ENCODE measurements at places on chromosomes 5 and 9.

- no peak for DNase-seq
Measured at GRCh38 chr9:99464568-99464967, 242.5 kb downstream of the SEC61B start.

DNA sequence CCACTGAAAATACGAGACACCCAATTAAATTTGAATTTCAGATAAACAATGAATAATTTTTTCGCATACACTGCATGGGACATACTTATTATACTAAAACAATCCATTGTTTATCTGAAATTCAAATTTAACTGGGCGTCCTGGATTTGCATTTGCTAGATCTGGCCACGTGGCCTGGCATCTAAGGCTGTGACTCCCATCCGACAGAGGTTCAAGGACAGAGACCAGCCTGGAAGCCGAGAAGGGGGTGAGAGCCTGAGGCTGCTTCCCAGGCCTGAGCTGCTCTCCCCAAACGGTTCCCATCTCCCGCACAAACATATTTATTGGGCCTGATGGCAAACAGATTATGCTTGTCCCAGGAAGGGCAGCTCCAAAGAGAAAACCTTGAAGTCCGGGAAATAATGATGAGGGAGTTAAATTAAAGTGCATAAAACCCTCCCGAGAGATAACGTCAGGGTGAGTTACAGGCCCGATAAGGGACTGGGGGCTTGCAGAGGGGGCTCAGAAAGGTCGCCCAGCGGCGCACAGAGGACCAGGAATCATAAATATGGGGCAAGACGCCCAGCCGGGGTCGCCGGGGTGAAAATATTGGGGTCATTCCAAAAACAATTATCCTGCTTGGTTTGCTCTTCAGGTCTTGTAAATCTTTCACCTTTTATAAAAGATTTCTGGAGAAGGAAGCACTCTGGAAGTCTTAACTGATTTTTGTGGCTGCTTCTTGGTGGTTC lies 163.7 kb downstream of the GAPVD1 start:
- DNase-seq, result no peak

DNA sequence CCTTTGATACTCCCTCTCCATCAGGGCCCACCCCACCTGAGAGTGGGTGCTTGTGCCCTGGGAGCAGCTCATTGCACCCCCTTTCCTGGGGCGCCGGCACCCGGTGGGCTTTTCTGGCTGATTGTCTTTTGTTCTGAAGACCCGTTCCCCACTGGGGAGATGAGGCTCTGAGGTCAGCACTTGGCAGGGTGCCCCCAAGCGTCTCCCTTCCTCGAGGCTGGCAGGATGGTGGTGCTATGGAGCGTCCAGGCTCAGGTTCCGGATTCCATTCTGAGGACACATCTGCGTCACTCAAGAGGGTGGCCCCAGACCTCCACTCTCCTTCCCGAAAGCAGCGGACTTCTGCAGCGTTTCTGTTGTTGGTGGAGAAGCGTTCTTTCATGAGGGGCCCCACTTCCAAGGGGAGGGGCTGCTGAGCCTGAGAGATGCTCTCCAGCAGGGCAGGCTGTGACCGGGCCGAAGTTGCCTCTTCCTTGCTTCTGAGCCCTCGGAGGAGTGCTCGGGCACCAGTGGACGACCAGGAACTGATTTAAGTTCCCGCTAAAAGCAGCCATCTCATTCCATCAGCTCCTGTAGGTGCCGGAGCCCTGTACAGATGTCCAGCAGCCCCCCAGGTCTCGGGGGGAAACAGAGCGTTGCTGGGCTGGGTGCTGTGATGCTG lies 42.2 kb downstream of the COL5A1 start:
- DNase-seq, result no peak

DNA sequence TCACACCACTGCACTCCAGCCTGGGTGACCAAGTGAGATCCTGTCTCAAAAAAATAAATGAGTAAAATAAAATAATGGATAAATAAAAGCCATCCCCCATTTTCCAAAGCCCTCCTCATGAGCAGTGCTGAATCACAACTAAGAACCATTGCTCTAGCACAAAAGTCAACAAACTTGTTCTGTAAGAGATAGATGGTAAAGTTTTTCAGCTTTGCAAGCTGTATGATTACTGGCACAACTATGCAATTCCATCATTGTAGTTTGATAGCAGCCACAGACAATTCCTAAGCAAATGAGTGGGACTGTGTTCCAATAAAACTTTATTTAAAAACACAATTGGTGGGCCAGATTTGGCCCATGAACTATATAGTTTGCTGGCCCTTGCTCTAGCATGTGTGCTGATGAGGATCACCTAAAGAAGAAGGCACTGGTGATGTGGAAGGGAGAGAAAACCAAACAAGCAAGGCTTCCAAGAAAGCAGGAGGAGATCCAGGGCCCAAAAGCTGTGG lies 64.6 kb downstream of the NEURL1B start:
- DNase-seq, result no peak

- peak; percentile 44 for DNase-seq
Measured at GRCh38 chr5:140345919-140346347, 470 bp downstream of the HBEGF start.

DNA sequence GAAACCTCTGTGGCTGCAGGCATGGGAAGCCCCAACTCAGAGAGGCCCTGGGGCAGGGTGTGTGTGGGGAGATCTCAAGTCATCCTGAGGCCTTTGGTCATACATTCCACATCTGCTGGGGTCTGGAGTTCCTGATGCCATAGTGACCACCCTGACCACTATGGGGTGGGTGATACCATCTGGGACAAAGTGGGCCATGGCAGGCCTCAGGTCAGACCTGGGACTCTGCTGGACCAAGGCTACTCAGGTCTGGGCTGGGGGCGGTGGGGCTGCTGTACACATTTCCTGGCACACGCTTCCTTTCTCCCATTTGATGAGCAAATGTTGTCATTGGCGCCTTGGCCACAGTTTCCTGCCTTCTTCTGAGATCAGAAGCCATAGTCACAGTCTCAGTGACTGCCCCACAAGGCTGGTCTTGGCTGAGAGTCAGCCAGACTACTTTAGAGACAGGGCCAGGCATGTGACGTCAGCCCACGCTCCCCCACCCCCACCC lies 15.1 kb upstream of the ACSL6 start:
- no peak for DNase-seq

DNA sequence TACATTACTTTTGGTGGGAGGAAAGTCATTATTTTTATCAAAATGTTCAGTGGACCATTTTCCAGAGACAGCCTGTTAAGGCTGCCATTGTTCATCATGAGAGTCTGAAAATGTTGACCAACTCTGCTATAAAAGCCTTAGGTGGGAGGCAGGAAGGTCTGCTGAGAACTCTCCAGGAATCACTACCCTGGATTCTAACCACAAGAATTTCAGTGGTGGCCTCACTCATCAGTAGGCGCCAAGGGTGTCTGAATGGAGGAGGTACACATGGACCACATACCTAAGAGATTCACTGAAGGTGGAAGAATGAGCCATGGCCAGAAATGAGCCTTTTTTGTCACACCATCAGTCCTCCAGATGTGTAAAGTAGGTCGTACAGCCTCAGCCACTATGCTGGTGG lies 21.0 kb upstream of the TLX3 start:
- DNase-seq, result no peak

Measured in NCI-H82 (cell line).